ENCODE measurements at places on chromosomes 6 and 20.

DNA sequence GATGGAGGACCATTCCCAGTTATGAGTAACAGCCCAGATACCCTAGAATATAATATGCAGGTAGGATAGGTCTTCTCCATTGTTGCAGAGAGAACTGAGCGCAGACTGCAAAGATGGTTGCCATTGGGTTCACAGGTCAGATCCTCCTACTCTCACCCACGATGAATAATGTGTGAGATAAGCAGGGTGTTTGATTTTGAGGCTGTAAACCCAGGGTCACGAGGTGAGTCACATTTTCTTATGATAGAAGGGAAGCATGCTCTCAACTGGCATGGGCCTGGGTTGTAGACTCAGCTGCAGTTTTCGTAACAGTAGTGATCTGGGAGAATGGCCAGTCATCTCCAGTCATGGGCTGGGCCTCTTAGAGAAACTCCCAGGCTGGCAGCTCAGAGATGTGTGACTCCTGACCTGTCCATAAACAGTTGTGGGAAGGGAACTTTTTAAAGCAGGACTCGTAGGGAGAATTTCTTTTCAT, 74.2 kb downstream of the CD164 start:
- DNase-seq: no peak

- no peak for DNase-seq
These were observed 593 bp upstream of the LEMD2 start for GRCh38 chr6:33789550-33789895.

DNA sequence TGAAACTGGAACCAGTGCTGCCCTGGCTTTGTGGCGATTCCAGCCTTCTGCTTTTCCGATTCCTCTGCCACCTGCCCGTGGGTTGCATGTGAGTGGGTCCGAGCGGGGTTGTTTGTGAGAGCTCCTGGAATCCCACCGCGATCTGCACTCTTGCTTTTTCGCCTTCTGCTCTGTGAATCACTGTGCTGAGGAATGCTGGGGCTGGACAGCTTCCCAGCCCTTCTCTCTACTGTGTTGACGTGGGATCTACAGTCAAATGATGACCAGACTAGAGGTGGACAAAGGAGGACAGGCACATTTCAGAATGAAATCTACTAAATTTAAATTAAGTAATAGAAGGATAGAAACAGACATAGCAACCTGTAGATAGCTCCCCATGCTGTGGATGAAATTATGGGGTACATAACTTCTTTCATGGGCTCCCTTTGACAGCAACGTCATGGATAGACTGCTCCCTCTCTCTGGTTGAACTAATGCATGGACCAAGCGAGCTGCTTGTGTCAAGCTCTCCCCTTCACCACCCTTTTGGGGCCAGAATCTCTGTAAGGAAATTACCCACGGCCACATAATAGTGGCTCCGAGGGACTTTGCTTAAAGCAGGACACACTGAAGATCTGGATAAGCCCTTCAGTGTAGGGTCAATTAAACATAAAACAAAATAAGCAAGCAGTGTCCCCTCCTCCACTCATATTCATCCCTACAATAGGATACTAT, 2.0 kb downstream of the FNDC1 start:
- DNase-seq: no peak

DNA sequence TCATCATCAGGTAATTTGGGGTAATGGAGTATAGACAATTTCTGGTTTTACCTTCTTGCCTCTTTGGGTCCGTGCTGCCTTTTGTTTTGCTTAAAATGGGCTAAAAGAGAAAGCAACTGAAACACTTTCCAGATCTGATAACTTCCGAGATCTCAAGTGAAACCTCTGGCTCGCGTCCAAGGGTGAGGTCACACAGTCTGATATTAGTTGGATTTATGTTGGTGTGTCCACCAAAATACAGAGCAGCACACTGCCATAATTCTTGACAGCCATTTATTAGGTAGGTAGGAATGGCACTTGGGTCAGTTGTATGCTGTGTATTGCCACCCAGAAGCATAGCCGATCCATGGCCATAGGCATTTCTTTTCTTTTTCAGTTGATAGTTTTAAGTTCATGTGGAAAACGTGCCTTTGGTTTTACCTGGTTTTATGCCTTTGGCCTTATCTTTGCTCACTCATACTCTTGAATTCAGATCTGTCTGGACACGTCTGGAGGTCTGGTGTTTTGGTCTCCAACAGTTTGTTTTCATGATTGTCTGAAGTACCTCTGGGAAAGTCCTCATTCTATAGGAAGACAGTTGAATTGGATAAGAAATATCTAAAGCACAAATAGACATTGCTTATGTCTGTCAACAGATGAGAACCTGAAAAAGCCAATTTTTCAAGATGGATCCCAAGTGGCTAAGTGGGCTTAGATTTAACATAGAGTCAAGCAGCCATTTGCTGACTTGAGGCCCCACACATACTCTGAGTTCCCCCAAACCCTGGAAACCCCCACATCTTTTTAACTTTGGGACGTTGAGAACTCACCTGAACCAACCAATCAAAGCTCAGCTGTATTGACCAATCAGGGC, 320.8 kb downstream of the SOX4 start:
- DNase-seq: no peak

DNA sequence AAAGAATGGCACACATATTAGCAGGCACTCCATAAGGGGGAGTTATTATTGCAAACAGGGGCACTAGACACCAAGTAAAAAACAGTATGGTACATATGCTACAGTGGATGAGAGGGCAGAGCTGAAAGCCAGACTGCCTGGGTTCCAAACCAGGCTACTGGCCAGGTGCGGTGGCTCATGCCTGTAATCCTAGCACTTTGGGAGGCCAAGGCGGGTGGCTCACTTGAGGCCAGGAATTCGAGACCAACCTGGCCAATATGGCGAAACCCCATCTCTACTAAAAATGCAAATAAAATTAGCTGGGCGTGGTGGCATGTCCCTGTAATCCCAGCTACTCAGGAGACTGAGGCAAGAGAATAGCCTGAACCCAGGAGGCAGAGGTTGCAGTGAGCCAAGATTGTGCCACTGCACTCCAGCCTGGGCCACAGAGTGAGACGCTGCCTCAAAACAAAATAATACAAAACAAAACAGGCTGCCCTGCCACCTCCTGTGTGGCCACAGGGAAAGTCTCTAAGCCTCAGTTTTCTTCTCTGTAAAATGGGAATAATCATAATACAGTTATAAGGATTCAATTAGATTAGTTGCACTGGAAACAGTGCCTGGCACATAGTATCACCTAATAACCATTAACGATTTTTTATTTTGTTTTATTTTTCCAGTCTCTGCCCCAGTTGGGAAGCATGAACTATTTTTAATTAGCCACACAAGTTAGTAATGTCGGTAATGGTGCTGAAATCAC, 7.5 kb upstream of the TTPAL start:
- DNase-seq: no peak

DNA sequence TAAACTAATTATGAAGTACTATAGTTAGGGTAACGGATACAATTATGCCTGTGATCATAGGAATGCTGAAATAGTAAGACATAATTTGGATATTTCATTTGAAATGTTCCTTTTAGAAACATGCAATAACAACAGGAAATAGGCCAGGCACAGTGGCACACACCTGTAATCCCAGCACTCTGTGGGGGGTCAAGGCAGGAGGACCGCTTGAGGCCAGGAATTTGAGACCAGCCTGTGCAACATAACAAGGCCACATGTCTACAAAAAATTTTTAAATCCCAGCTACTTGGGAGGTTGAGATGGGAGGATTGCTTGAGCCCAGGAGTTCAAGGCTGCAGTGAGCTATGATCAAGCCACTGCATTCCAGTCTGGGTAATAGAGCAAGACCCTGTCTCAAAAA, 25.7 kb upstream of the MYO6 start:
- DNase-seq: no peak

- DNase-seq: no peak
These were observed 52.8 kb downstream of the NCOA7 start for GRCh38 chr6:125843593-125843992.

- no peak for DNase-seq
These were observed 61.3 kb downstream of the HS3ST5 start for GRCh38 chr6:114281496-114281895.
